ENCODE measurements at places on chromosomes 12 and 14.

- DNase-seq = no peak
Measured at GRCh38 chr14:88247228-88247627, 75.8 kb downstream of the KCNK10 start.

- DNase-seq = no peak
Measured at GRCh38 chr12:10358131-10358530, 31.7 kb downstream of the KLRK1 start.

- no peak for DNase-seq
Measured at GRCh38 chr14:103744621-103745395, 29.2 kb downstream of the ZFYVE21 start.

GRCh38 chr12:104695453-104696148 lies 238.9 kb downstream of the CHST11 start:
- DNase-seq = no peak

DNA sequence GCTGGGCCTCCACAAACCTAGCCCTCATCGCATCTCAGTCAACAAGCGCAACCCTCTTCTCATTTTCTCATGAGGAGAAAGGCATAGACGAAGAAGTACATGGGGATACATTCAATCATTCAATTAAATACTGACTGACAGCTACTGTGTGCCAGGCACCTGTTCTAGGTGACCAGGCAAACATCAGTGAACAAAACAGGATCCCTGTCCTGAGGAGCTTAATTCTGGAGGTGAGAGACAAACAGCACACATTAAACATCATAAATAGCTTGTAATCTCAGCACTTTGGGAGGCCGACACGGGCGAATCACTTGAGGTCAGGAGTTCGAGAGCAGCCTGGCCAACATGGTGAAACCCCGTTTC lies 362 bp upstream of the ACYP1 start:
- DNase-seq = no peak

DNA sequence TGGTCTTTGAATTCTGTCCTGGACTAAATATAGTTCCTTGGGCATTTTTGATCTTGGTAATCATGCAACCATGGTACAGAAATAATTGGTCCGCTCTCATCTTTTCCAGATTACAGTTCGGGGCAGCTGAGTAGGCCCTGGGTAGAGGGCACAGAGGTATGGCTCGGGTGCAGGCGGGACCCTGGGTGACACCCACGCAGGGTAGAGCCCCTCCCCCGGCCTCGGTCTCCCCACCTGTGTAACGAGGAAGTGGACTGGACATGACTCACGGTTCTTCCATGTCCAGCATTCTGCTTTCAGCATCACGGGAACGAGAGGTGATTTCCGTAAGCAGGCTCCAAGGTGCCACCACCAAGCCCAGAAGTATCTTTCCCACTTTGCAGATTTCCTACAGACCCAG lies 91.0 kb upstream of the DIO3 start:
- no peak for DNase-seq

GRCh38 chr12:103824290-103824689 lies 16.7 kb downstream of the NT5DC3 start:
- DNase-seq = no peak

GRCh38 chr12:13141686-13142085 lies 38.2 kb upstream of the GSG1 start:
- no peak for DNase-seq

Data from MM.1S (cell line).